Thyroid gland (tissue), 4 donors: ENCODE measurements at places on chromosomes 5 and 9. TPM values are rescaled to one million over a fixed set of nuclear protein-coding genes. Genes with fewer than 3 reads are reported as not detected.
A peak's percentile ranks its signal among the peaks of the same experiment; 100 is the strongest.

DNA sequence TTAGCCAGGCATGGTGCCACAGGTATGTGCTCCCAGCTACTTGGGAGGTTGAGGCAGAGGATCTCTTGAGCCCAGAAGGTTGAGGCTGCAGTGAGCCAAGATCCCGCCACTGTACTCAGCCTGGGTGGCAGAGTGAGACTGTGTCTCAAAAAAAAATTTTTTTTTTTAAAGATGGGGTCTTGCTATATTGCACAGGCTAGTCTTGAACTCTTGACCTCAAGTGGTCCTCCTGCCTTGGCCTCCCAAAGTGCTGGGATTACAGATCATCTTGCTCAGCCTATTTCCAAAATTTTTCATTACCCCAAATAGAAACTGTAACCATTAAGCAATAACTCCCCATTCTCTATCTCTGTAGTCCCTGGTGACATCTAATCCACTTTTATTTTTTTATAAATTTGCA lies 4.4 kb upstream of the TBC1D13 start:
- H3K36me3 ChIP-seq: no peaks in the 10 kb centered on the region
- no peaks in the 10 kb centered on the region for H3K27me3 ChIP-seq
- DNase-seq: no peak
- peaks cover 5% of the 10 kb centered on the region for H3K4me1 ChIP-seq
- no peak overlapping the region for H3K4me3 ChIP-seq

GRCh38 chr5:91189480-91190313 lies 193.4 kb downstream of the ARRDC3 start:
- H3K27me3 ChIP-seq: no peaks in the 10 kb centered on the region
- no peaks in the 10 kb centered on the region for H3K36me3 ChIP-seq
- no peak for DNase-seq

GRCh38 chr5:131536850-131537448 lies 98.1 kb downstream of the RAPGEF6 start:
- H3K4me3 ChIP-seq: no peak overlapping the region
- no peaks in the 10 kb centered on the region for H3K27me3 ChIP-seq
- DNase-seq: no peak
- no peak overlapping the region for H3K27ac ChIP-seq

The PTPRD gene
- total RNA-seq: 22.9 TPM

DNA sequence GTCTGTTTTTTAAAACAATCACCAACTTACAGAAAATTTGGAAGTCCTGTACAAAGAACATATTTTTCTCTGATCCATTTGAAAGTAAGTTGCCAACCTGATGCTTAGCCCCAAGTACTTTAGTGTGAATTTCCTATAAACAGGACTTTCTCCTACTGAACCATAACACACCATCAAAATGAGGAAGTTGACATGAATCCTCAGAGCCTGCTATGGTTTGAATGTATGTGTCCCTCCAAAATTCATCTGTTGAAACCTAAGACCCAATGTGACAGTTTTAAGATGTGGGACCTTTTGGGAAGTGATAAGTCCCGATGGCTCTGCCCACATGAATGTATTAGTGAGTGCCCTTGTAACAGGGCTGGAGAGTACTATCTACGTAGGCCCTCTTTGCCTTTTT lies 6.4 kb upstream of the ACOT12 start:
- H3K4me3 ChIP-seq: no peak overlapping the region
- no peaks in the 10 kb centered on the region for H3K36me3 ChIP-seq
- H3K27me3 ChIP-seq: no peaks in the 10 kb centered on the region
- no peak for DNase-seq

The FCN1 gene
- total RNA-seq: not detected

GRCh38 chr5:135393691-135394090 lies 5.3 kb downstream of the MACROH2A1 start:
- H3K27me3 ChIP-seq: no peaks in the 10 kb centered on the region
- H3K4me1 ChIP-seq: peaks cover 34% of the 10 kb centered on the region
- peaks cover 5% of the 10 kb centered on the region for H3K36me3 ChIP-seq
- DNase-seq: no peak

DNA sequence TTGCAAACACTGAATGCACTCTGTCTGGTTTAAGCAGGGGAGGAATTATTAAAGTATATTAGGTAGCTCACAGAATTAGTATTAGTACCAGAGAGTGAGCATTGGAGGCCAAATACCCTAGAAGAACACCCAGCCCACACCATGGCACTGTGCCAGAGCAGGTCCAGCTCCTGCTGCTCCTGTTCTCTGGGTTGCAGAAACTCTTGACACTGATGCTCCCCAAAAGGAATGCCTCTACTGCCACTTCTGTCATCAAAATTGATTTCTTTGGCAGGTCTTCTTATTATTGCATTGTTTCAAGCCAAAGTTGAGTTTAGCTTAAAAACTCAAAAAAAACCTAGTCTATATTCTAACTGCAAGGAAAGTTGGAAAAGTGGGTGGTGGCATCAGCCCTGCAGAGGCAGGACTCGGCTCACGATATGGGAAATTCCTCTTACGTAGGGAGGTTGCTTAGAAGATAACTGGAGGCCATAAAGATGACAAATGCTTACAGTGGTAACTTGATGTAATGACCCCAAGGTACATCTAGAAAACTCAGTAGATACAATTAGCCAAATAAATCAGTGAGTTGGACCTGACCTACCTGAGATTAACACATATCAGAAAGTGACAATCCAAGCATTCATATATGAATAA lies 123.4 kb downstream of the CD180 start:
- peaks cover 6% of the 10 kb centered on the region for H3K4me1 ChIP-seq
- H3K27ac ChIP-seq: no peak overlapping the region
- H3K36me3 ChIP-seq: no peaks in the 10 kb centered on the region
- H3K4me3 ChIP-seq: no peak overlapping the region
- peak; percentile 48 for DNase-seq

The CCDC180 gene
- 10.2 TPM for total RNA-seq
